ENCODE measurements at places on chromosomes 4 and X.

DNA sequence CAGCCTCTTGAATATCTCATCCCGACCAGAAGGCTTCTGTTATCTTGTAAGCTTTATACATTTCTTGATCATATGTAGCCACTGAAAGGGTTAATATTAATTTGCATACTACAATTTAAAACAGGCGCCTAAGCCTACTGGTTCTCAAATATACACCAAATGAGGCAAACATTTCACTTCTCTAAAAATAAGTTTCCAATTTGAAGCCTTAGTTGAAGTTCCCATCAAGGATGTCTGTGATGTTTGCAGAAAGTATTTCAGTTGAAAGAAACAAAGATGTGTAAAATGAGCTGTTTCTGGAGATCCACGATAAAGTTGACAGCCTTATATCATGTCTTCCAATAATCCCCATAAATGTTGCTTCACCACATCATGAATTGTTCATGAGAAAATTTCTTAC, 70.6 kb downstream of the KIT start:
- no peak for DNase-seq

DNA sequence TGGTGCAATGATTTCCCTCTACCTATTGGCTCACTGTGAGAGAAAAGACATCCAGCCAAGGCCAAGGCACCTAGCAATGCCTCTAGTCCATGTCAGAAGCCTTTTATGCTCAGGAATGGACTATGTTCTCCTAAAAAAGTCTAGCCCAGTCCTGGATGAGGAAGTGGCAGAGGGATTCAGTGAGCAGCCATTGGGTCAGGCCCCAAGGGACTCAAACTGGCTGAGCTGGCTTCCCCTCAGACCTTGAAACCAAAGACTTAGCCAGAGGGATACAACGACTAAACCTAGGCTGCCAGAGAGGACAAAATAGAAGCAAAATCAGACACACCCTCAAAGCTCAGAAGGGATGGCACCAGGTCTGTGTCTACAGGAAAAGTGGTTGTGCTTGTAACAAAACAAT, 49.1 kb downstream of the ARHGEF9 start:
- DNase-seq = no peak

GRCh38 chrX:154602226-154602625, 16.9 kb downstream of the CTAG1B start:
- DNase-seq = no peak

GRCh38 chr4:140089216-140089615, 64.8 kb downstream of the MAML3 start:
- DNase-seq = no peak

DNA sequence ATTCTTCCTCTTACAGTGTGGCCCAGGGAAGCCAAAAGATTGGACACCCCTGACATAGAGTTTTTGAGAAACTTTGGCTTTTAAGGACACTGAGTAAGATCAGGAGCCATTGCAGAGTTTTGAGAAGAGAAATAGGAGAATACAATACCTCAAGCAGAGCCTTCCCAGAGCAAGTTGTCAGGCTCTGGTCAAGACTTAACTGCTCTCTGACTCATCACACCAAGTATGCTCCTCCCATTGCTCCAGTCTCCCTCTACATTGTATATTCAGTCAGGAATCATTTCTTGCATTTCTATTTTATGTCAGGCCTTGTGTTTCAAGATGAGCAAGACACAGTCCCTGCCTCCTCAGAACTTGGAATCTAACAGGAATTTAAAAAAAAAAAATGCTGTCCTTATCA, 176.4 kb upstream of the FMR1 start:
- no peak for DNase-seq

DNA sequence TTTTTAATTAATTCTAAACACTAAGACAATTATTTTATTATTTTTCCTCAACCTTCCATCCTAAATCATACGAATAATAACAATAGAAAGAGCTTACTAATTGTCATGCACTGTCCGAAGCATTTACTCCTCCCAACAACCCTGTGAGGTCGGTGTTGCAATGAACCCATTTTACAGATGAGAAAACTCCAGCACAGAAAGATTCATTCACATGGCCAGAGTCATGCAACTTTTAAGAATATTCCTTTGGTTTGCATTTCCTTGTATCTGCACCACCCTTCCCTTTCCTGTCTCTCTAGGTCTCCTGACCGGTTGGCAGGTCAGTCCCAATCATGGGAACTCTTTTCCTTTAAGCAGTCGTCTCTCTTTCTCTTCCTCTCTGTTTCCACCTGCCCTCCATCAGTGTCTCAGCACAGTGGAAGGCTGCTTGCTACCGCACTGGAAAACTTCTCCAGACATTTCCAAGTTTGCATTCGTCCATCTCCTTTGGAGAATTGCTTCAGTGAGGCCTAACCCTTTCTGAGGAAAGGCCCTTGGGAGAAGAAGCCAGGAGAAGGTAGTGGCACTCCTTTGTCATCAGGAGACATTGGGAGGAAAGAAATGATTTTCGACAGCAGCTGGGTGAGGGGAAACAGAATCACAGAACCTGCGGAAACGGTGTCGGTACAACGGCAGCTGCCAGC, 1.9 kb upstream of the TMSB4X start:
- DNase-seq = no peak

Data from CD4-positive, alpha-beta T cell treated with Interleukin-17A for 4 hours (primary cell).